AG04449 (cell line): ENCODE measurements at places on chromosomes 11 and 22.

GRCh38 chr11:106292526-106292925, 215.1 kb downstream of the AASDHPPT start:
- no peak for DNase-seq

DNA sequence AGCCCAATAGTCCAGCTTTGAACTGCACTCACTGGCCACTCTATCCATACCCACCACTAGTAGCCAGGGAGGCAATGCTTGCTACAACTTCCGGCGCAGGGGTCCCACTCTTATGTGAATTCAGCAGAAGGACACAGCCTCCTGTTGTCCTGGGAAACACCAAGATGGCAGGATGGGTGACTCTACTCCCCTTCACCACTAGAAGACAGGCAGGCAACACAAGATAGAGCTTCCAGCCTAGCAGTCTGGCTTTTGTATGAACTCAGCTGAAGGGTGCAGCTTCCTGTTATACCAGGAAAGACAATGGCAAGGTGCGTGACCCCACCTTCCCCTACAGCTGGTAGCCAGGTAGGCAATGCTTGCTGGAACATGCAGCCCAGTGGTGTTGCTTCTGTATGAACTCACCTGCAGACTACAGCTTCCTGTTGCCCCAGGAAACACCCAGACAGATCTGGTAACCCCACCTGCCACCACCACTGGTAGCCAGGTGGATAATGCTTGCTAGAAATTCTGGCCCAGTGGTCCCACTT, 205.2 kb upstream of the KIRREL3 start:
- no peak for DNase-seq

DNA sequence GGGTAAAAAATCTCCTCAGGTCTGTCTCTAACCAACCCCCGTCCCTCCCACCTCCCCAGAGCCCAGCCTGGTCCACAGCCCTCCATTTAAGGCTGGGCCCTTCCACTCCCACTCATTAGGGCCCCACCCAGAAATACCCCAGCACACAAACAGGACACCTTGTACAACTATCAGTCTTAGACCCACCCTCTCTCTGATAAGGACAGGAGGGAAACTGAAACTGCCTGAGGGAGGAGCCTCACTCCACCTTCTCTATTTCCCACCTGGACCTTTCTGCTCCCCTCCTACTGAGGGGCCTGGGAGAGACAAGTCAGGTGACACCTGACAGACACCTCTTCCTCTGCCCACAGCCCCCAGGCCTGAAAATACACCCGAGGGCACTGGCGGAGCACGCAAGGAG, 90.2 kb downstream of the PLEKHA7 start:
- DNase-seq, result no peak

- DNase-seq, result no peak
Measured at GRCh38 chr11:119910051-119910450, 181.1 kb upstream of the NECTIN1 start.

DNA sequence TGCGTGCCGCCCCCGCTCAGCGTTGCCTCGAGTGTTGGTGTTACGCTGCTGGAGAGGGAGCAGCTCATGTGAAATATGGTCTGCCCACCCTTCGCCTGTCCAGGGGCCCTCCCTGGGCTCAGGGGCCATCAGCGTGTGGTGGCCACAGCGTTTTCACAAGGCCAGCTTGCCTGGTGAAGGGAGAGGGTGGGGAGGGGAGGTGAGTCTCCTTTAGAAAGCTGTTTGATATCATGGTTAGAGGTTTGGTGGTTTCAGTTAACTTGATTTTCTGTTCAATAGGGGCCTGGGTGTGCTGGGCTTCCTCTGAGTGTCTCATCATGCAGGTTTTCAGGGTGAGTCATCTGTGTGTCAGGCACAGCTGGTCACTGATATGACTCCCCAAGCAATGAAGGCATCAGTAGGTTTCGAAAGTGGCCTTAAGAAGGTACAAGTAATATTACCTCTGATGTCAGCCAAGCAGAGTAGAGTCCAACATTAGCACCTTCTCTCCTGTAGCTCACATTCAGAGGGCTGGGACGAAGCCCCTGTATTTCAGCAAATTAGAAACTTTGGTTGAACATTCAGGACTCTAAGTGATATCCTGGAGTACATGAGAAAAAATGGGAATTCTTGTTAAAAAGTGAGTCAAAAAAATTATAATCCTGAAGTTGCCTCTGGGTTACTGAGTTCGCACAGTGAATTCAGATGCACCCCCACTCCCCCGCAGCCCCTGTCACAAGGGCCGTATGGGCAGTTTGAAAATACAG, 172.5 kb downstream of the TBC1D22A start:
- DNase-seq, result peak; percentile 67

GRCh38 chr11:78224906-78225420, 36.2 kb downstream of the USP35 start:
- no peak for DNase-seq

GRCh38 chr11:126494831-126495230, 139.3 kb downstream of the ST3GAL4 start:
- DNase-seq, result no peak

DNA sequence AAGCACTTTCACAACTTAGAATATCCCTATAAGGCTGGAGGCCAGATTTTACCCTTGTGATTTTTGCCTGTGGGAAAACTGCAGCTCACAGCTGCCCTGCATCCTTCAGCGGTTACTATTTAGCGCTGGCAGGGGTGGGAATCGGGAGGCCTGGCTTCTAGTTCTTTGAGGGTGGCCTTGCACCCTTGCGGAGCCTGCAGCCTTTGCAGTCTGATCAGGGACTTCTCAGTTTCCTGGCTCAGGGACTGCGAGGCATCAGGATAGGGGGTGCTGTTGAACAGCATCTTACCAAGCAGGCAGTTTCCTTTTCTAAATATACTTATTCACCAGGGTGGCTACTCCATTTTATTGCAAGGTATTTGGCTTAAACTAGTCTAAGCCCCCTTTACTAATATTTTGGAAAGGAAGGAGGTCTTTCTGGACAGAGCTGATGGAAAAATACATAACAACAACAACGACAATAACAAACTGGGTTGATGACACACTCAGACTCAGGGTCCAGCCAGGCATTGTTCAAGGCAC, 2.9 kb upstream of the APOA1 start:
- DNase-seq, result no peak

GRCh38 chr22:43488031-43488866, 76.4 kb downstream of the MPPED1 start:
- DNase-seq, result no peak
